ENCODE measurements at places on chromosomes 11 and 22.

DNA sequence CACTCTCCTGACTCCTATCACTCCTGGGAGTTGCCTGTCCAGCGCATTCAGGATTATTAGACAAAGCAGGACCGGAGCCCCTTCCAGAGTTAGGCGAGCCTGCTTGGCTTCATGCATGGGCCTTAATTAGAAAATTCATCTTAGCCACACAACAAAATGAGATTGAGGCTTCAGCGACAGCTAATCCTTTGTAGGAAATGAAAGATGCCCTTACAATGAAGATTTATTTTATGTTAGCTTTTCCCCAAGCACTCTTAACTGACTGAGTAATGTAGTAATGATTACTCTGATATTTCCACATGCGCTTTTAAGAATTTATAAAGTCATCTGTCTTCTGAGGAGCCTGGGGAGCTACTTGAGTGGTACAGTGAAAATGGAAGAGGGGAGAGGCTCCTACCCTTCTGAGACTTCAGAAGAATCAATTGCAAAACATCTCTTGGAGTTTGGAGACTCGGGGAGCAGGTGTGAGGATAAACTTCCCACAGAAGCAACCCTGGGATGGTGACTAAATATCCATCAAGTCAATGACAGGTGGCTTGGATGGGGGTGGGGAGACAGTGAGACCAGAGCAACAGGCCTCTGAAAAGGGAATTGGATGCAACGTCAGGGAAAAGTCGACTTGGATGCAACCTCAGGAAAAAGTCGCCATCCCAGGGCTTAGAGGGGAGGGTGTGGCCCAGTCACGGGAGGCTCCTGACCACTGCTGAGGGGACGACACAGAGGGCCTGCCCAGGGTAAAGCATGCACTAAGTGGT, 434.5 kb upstream of the B3GAT1 start:
- DNase-seq = no peak

- no peak for DNase-seq
Observed at GRCh38 chr11:2432171-2432621, 12.1 kb downstream of the TRPM5 start.

DNA sequence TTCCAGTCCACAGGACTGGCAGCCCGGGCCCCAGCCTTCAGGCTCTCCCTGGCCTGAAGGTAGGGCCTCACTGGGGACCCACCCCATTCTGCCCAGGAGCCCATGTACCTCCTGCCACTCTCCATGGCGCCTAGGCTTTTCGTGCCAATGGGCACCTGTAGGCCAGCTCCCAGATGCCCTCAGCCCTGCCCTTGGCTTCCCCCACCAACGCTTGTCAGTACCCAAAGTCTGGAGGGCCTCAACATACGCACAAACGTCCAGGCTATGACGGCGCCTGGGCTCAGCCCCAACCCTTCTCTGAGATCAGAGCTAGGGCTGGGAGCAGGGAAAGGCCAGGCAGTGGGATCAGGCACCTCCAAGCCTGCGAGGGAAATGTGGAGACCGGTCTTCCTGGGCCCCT, 816.9 kb upstream of the LUZP2 start:
- no peak for DNase-seq

DNA sequence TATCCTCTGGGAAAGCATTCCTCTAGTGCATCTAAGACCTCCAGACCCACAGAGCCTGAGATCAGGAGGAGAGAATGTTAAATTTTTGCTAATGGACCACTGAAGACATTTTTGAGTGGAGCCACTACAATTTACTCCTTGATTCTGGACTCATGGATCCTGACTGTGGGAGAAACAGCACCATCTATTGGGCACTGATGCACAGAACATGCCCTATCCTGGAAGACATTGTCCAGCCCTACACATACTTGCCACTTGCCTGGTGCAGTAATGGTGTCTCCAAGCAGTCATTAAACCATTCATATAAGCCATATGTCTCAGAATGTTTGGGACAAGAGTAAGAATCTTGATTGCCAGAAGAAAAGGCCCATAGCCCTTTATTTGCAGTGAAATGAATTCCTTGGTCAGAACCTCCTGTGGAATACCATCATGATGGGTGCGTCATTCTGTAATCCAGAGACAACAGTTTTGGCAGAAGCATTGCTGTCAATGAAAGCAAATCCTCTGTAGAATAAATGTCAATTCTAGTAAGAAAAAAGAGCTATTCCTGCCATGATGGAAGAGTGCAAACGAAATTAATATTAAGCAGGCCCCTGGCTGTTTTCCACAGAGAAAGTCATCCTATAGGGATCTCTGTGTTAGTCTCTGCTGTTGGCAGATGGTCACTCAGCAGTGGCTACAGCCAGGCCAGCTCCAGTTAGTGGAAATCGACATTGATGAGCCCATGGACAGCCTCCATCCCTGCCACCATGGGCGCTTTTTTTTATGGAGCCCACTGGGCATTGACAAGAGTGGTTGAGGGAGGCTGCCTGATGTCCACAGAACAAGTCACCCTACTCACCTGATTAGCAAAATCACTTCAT, 43.5 kb downstream of the GGTLC2 start:
- peak; percentile 52 for DNase-seq

DNA sequence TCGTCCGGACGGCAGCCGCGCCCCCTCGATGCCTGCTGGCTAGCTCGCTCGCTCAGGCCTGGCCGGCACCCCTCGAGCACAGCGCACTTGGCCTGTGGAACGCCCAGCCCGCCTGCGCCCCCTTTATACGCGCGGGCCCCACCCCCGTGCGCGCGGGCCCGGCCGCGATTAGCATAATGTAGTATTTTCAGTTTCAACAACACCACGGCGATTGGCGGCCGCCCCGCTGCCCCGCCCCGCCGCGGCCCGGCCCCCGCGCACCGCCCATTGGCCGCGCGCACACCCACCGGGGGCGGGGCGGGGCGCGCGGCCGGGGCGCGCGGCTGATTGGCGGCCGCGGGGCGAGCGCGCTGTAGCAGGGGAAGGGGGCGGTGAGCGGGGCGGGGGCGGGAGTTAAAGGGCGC, at the start of gene CDKN1C:
Gene CDKN1C, minus strand, starts transcription at position 98 of the 404 bp plus-strand sequence. CDS start 319 bp downstream, outside the sequence.
- DNase-seq = peak; percentile 84
